Mammary microvascular endothelial cell (primary cell): ENCODE measurements at places on chromosomes 13 and 19. TPM values are rescaled to one million over a fixed set of nuclear protein-coding genes. Genes with fewer than 3 reads are reported as not detected.

The NLRP9 gene
- not detected in 2 replicates for total RNA-seq

The KLK15 gene
- not detected in 2 replicates for total RNA-seq

The LRP3 gene
- total RNA-seq = 16.4 and 19.7 TPM in 2 replicates

The ZIC5 gene
- not detected in 2 replicates for total RNA-seq

The MARCHF2 gene
- total RNA-seq = 153 and 159 TPM in 2 replicates

The PAN3 gene
- total RNA-seq = 8.9 and 11.7 TPM in 2 replicates

The ANKLE1 gene
- 0.73 and 1.3 TPM in 2 replicates for total RNA-seq

The PEAK3 gene
- total RNA-seq = not detected in 2 replicates

The FBXO17 gene
- 2.1 and 6.5 TPM in 2 replicates for total RNA-seq

The SERP2 gene
- total RNA-seq = 0.25 TPM in 1 of 2 replicates, not detected in the other
